Muscle of back (tissue), 13 donors: ENCODE measurements at places on chromosomes 5 and 9.

DNA sequence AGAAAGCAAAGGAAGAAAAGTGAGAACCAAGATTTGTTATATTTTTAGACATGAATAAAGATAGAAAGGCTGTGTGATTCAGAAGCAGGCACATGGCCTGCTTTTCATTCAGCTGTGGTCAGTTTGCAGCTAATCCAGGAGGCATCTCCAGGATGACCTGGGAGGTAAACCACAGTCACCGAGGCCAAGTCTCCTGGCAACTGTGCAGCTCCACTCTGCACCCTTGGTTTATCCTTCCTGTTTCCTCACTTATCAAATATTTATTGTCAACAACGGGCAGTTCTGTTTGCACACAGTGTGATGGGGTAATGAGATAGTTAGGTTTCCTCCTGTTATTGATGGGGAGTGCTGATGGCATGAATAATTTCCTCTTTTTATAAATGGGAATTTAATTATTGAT is 243.0 kb downstream of the PSAT1 start:
- DNase-seq: no peak

GRCh38 chr5:112232667-112233066 is 186.4 kb downstream of the EPB41L4A start:
- no peak for DNase-seq

DNA sequence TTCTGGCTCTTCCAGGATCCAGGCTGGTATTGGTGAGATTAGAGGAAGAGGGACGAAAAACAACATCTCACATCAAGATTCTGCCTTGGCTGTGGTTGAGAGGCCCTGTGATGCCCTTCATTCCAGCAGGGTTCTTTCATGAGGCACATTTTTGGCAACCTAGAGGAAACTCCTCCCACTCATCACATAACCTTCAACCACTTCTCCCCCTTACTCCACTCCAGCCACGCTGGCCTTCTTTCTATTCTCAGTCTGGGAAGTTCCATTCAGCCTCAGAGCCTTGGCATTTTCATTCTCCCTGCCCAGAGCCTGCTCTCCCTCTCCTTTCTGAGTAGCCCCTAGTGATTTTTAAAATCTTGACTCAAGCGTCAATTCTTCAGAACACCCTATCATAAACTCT is 337.5 kb downstream of the ZSWIM6 start:
- DNase-seq: no peak

DNA sequence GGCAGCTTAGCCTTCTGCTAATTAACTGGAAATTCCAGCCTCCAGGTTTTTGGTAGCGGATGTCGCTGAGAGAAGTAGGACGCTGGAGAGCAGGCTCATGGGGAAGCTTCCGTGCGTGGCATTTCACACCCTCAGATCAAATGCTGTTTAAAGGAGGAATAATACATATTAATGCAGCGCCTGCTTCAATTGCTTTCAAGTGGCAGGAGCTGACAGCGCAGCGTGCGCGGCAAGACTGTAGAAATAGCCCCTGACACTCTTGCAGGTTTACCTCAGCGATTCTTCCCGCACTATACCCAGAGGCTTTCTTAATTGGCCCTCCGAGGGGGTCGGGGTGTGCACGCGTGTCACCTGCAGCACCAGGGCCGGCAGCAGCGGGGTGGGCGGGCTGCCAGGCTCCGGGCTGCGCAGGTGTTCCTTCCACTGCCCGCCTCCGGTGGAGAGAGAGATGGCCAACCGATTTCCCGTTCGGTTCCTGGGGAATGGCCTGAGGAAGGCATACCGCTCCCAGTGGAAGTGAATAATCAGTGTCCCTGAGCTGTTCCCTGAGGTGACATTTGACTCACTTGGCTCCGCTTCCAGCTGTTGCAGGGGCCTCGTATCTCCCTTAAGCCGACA is 427.9 kb downstream of the KCTD16 start:
- peak; percentile 7 for DNase-seq

- no peak for DNase-seq
Measured at GRCh38 chr9:107438211-107439031, 51.1 kb downstream of the KLF4 start.

- no peak for DNase-seq
Measured at GRCh38 chr5:174550026-174550425, 174.4 kb upstream of the MSX2 start.

DNA sequence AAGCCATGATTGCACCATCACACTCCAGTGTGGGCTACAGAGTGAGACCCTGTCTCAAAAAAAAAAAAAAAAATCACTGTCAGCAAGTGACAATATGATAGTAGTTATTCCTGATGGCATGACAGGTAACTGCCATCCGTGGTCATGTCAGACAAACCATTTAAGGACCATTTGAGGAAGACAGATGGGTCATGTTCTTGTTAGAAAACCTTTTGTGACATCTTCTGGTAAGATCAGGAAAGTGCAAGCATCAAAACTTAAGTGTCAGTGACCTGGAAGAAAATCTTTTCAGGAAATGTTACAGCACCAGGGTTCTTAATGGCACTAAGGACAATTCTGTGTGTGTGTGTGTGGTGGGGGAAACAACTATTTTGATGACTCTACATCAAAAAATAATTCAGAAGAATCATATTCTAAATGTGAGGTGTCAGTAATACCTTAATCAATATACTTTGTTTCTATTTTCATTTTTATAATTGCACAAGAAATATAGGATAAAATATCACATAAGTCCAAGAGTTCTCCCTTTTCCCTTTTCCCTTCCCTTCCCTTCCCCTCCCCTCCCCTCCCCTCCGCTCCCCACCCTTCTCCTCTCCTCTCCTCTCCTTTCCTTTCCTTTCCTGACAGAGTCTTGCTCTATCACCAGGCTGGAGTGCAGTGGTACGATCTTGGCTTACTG is 17.8 kb downstream of the SLC38A9 start:
- DNase-seq: no peak

GRCh38 chr5:168796000-168796399 is 216.8 kb upstream of the PANK3 start:
- DNase-seq: no peak

GRCh38 chr9:75000835-75001234 is 27.3 kb downstream of the CARNMT1 start:
- no peak for DNase-seq

DNA sequence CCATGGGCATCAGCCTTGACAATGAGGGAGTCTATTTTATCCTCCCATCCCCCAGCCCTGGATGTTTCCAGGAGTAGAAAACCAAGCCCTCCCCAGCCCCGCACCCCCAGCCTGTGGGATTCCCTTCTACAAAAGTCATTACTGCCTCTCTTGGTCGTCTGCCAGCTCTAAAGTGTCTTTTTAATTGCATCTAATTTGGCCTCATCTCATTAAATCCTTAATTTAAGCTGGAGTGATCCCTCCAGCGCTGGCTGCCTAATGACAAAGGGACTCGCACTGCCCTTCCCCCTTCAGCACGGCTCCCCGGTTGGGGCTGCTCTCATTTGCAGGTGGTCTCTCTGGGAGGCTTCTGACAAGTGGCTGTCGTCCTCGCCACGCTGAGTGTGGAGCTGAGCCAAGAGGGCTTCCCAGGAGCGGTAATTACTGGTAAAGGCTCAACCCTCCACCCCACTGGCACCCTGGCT is 107.9 kb upstream of the ALDH1B1 start:
- no peak for DNase-seq

GRCh38 chr5:178194026-178194425 is 6.9 kb upstream of the GMCL2 start:
- no peak for DNase-seq

DNA sequence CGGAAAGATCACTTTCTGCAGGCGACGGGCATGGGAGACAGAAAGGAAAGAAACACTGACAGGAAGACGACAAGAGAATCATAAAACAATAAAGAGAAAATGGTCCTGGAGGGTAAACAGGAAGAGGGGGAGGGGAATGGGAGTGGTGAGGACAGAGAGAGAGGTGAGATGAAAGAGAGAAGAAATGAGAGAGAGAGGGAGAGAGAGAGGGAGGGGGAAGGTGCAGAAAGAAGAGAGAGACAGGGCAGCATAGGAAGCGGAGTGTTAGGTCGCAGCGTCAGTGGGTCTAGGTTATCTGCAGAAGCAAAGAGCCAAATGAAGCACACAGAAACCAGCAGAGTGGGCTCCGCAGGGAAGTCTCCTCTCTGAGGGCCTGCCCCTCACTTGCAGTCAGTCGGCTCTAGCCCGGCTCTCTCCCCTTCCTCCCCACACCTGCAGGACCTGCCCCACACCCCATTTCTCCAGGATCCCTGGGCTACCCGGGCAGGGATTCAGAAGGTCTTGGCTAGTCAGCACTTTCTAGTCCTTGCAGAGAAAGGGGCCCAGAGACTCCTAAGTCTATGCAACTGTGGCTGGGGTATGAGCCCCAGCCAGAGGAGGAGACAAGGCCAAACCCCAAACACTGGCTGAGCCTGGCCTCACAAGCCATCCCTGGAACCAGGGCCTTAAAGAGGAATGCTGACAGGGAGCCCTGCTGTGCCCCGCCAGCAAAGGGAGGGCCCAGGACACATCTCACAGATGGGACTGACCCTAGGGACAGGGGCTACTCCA is 29.7 kb upstream of the MEIKIN start:
- no peak for DNase-seq

- DNase-seq: no peak
Measured at GRCh38 chr5:75365740-75366139, 28.7 kb downstream of the HMGCR start.

GRCh38 chr5:74433255-74433895 is 207.2 kb downstream of the ENC1 start:
- no peak for DNase-seq

- DNase-seq: no peak
Measured at GRCh38 chr5:68334553-68334886, 119.0 kb downstream of the PIK3R1 start.

- DNase-seq: peak; percentile 83
Measured at GRCh38 chr5:139294374-139295165, 1.0 kb downstream of the MATR3 start.

DNA sequence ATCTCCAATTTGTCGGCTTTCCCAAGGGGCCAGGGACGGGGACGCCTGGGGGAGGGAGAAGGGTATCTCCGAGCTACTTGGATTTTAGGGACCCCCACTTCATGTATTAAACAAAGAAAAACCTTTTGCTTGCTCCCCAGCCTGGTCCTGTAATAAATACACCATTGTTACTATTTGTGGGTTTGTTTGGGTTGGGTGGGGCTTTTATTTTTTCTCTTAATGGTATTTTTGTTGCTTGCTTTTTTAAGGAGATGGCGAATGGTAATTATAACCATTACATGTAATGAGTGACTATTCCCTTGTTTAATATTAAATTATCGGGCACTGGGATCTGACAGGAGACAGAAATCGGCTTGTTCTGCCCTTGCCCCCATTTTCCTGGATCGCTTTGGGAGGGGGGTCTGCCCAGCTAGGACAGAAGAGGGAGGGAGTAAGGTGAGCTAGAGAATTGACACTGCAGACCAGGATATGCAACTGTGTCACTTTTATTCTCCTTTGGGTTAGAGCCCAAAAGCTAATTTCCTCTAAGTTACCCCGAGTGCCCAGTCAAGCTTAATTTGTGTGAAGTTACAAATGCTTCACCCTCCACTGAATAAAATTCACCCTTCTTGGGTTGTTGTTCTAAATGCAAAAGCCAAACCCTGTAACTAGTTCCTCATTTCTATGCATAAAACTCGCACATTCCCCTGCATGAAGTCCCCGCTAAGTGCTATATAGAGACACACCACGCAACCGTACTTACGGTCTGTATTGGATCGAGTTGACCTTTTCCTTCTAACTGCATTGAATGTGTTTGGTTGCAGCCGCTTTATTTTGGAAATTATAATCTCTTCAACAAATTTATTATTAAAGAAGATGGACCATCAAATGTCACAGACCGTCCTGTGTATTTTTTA is 1.6 kb upstream of the ZNF608 start:
- DNase-seq: peak; percentile 84

DNA sequence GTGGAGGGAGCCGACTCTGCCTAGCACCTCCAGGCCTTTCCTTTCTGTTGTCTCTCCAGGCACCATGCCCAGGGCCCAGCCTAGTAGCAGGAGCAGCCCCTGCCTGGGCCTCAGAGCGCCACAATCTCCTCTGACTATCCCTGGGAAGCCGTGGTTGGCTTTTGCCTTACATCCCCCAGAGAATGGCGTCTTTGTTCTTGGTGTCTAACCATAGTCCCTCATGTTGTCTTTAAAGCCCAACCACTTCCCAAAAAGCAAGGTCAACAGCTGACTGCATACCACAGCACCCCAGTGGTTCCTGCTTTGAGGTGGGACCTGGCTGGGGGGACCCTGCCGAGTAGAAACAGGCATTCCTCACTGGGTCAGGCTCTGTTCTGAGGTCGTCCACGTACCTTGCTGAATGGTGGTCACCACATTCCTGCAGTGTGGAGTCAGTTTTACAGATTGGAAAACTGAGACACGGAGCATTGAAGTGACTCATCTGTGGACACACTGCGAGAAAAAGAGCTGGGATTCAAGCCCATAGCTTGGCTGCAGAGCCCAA is 13.7 kb upstream of the CERCAM start:
- no peak for DNase-seq

- peak; percentile 94 for DNase-seq
Measured at GRCh38 chr5:67165526-67166459, 30.8 kb downstream of the CD180 start.
